Brain pericyte (primary cell): ENCODE measurements at places on chromosomes 4 and X.

DNA sequence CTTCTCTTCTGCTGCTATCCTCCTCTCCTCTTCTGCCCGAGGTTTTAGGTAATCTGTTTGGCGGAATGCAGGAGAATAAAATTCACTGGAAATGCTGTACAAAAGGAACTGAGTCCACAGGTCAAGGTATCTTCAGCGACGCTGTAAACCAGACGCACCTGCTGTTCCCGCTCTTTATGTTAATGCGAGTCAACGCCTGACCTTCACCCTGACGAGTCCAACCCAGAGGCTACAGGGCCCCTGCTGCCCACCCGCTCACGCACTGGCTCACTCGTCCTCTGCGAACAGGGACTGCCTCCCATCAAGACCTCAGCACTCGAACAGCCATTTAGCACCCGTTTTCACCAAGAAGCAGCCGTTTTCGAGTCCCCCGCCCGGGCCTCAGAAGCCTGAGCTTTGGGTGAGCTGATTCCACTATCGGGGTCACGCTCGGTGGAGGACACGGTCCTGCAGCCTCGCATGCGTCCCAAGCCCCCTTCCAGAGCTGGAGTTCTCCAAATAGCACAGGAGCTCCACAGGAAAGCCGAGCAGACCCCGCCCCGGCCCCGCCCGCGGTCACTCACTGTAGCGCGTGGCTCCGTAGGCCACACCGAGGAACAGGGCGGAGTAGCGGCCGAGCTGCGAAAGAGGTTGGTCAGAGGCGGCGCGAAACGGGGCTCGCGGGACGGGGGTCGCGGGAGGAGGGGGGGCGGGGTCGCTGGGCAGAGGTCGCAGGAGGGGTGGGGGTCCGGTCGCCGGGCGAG is 556 bp downstream of the ATP5ME start:
- DNase-seq = no peak

DNA sequence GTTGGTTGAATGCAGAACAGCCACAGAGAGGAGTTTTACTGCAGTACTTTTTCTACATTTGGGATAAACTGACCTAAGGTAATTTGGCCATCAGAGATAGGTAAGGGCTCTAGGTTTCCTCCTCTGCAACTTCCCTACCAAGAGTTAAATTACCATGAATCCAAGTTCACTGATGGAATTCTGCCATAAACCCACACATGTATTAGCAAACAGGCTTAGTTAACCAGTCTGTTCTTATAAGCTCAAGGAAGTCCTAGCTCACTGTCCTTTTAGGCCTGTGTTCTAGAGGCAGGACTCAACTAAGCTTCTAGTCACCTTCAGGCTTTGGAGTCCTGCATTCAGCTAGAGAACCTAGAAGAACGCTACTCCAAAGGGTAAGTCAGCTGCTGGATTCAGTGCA is 4.0 kb downstream of the FAM114A1 start:
- no peak for DNase-seq

DNA sequence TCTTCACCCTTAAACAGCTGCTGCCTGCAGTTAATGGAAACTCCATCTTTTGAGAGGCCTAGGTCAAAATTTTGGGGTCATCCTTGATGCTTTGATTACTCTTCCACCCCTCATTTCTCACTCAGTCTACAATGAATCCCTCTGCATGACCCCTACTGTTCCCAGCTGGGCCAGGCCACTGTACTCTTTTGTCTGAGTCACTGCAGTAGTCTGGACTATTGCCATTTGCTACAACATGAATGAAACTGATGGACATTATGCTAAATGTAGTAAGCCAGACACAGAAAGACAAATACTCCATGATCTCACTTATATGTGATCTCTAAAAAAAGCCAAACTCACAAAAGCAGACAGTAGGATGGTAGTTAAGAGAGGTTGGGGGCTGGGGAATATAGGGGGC is 28.3 kb downstream of the STK32B start:
- no peak for DNase-seq

GRCh38 chr4:7323872-7324650 is 110.7 kb downstream of the PSAPL1 start:
- DNase-seq = no peak

GRCh38 chr4:70908993-70909556 is 6.9 kb downstream of the MOB1B start:
- no peak for DNase-seq

DNA sequence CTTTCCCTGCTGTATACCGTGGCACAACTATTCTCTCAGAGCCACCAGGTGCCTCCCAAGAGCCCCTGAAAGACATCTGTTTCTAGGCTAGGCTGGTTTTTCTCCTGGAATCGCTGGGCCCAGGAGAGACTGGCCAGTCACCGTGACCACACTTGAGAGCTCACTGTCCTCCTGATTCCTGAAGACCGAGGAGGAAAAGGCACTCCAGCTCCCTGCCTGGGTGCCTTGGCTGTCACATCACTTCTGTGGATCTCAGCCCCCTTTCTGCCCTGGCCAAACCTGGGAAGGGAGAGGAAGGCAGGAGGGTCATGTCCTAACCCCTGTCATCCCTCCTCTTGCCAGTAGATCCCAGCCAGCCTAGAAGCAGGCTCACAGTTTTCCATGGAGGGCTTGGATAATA is 54.7 kb upstream of the LAS1L start:
- DNase-seq = no peak

DNA sequence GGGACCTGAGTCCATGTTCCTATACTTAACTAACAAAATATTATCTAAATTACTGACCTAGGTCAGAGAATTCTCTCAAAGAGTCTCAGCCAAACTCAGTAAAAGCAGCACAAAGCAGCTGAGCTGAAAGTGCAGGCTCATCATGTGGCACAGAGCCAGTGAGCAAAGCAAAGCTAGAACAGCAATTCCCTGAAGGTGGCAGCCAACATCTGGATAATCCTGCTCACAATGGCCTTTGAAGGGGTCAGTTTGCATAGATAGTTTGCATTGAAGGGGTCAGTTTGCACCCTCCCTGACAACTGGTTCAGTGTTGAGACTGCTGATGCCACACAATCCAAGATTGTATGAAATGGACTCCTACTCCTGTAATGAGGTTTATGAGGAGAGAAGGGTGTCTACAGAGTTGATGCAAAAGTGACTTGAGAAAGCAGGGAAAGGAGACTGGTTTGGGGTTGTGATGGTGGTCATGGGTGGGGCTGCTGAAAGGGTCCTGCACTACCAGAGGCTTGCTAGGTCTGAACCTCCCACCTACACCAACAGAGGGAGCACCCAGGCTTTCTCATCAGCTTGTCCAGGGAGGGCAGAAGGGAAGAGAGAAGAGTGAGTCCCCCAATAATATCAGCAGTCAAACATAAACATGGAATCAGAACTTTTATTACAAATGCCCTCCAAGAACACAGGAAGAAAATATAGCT is 39.7 kb downstream of the TRIM61 start:
- no peak for DNase-seq
